ENCODE measurements at places on chromosomes 3 and 15.

- no peak for DNase-seq
Measured at GRCh38 chr3:9190276-9190675, 59.2 kb downstream of the SRGAP3 start.

DNA sequence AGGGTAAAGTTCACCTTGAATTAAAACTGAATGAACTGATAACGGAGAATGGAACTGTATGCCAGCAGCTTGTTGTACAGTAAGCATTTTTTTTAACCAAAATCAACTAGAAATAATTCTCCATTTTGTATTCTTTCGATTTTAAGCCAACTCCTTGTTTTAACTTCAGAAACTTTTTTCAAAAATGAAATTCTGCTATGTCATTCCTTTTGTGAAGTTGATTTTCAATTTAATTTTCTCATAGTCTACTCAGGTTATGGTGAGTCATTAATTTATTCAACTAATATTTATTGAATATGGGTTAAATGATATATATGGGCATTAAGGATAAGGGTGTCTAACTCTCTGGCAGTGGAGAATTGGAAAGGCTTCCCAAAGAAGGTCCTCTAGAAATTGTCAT lies 53.7 kb downstream of the RASA2 start:
- DNase-seq, result no peak

GRCh38 chr3:150528354-150528797 lies 17.9 kb downstream of the SERP1 start:
- peak; percentile 21 for DNase-seq

- DNase-seq, result no peak
Measured at GRCh38 chr3:132261506-132261905, 55.7 kb upstream of the ACP3 start.

DNA sequence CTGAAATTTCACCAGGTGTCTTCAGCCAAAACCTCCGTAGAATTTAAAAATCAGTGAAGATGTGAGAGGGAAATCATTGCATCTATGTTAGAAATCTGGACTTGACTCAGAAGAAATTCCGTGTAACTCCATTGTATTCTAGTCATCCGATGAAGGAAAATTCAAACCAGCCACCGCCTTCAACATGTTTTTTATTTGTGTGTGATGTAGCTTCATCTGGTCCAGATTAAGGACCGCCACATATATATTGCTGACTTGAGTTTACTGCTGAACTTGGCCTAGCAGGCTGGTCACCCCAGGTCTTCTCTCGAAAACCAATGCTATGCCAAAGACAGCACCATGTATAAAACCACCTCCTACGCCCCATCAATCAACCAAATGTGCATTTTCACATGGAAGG lies 120.9 kb downstream of the FOXP1 start:
- no peak for DNase-seq

DNA sequence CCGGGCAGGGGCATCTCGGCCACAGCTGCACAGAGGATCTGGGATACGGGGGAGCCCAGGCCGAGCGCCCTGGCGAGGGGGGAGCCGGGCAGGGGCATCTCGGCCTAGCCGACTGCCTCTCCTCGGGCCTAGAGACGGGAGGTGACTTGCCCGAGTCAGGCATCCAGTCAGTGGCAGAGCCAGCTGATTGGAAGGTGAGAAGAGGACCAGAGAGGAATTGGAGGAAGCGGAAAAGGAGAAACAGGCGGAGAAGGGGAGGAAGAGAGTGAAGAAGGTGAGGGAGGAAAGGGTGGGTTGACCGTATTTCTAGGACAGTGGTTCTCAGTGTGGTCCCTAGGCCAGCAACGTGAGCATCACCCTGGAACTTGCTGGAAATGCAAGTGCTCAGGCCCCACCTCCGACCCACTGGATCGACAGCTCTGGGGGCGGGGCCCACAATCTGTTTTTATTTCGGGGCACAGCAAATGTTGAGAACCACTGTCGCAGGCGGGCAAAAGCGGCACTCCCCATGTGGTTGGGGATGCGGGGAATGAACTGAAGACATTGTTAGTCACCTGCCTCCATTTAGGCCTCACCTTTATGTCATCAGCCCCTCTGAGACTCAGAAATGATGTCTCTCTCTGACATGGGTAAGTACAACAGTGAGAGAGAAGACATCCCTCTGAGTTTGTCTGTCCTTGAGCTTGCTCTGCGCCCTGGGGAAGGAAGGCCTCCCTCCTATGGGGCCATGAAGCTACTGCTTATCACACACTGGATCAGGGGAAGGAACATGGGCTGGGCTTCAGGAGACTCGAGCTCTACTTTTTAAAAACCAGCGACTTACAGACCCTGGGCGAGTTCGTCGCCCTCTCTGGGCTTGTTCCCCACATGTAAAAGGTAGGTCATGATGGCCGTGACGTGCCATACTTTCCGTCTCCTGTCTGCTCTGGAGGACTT lies 1.0 kb upstream of the MELTF start:
- DNase-seq, result no peak

GRCh38 chr3:56655709-56656108 lies 27.4 kb downstream of the TASOR start:
- no peak for DNase-seq

DNA sequence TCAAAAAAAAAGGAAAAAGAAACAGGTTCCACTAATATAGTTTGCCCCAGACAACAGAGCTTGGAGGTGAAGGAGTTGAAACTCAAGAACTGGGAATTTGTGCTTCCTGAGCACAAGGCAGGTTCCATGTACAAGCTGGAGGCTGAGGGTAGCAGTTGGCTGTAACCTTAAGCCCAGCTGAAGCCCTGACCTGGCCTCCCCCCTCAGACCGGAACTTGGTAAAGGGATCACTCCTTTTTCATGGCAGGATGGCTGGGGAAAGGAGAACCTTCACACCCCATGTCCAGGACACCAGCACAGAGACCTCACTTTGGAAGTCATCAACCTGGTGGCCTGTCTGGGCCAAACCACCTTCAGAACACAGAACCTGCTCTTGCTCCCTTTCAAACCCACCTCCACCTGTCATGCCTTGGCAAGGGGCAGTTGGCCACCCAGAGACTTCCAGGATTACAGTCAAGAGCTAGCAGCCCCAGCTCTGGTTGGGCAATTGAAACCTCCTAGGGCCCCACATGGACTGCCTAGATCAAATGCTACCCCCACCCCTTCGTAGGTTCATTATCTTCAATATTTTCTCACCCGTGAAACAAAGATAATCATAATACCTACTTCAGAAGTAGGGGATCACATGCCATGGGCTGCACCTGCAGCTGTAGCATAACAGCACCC lies 3.5 kb downstream of the RPL29 start:
- no peak for DNase-seq

DNA sequence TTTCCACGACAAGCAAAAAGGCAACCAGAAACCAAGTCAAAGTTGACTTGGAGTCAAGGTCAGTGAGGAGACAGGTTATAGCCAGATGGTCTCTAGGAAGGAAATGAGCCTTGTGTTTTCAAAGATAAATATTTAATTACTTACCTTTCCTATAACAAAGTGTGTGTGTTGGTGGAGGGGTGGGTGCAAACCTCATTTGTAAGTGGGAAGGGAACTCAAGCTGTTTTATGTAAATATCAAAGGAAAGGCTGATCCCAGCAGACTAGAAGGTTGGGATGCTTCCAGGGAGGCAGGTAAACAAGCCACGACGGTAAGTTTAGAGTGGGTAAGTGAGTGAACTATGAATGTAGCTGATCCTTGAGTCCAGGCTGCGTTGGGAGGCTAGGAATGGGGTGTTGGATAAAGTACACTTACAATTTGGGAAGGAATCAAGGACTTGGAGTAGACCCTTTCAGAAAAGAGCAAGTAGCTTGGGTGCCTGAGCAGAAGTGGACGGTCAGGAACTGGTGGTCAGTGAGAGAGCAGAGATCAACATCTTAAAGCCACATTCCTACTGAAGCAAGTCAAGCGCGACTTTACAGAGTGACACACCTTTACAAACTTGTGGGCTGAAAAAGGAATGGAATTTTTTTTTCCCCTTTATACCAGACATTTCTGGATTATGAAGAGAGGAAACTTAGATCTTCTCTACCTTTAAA lies 82.0 kb upstream of the TBL1XR1 start:
- DNase-seq, result no peak

DNA sequence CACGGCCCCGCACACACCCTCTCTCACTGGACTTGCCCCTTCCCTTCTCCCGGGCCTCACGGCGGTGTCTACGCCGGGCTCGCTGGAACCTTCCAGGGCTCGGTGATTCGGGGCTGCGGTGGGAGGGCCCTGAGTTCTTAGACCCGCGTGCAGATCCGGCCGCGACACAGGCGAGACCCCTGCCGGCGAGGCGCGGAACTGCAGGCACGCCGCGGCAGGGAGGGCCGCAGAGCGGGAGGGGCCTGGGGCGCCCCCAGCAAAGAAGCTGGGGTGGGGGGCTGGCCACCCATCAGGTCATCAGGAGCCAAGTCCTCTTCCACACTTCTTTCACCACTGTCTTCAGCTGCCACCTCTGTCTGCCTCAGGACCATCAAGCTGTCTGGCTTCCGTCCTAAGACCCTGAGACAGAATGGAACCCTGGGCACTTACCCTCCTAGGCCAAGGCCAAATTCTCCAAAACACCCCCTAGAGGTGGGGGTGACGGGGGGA lies 164.5 kb downstream of the XXYLT1 start:
- DNase-seq, result peak; percentile 56

- no peak for DNase-seq
Measured at GRCh38 chr3:52645549-52645948, 40.2 kb downstream of the PBRM1 start.

GRCh38 chr15:72923289-72923688 lies 129.0 kb upstream of the NEO1 start:
- DNase-seq, result no peak

DNA sequence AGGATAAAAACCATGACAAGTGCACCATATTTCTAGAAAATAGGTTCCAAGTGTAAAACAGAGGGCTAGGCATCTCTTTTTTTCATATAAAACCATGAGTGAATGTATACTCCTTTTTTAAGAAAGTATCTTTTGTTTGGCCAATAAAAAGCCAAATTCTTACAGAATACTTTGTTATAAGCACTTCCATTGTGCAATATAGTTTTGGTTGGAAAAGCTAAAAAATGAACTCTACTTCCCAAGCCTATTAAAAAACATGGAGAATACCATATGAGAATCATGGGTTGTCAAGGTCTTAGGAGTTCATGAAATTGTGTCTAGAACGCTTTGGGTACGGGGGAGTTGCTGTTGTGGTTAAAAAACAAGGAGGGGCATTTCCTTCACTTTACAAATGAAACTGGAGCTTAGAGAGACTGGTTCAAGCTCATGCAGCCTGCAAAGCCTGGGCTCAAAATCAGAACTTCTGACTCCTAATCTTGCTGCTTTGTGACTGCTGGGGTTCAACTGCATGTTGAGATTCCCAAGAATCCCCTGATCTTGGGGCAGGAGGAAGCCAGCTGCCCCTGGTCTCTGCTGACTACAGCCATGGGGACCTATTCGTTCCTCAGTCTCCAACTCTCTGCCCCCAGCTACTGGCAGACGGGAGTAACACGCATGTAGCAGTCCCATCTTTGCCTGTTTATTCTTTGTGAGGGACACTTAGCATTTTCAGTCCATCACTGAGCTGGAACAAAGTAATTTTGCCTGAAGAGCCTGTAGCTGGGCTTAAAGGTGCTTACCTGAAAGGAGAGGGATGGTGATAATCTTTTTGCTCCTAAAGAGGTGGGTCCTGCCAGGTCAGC lies 229.1 kb downstream of the CHST2 start:
- no peak for DNase-seq

- DNase-seq, result no peak
Measured at GRCh38 chr15:49163678-49164077, 6.4 kb upstream of the GALK2 start.

- DNase-seq, result no peak
Measured at GRCh38 chr3:25335356-25335755, 92.7 kb upstream of the RARB start.

- DNase-seq, result no peak
Measured at GRCh38 chr3:60207905-60208304, 1043.3 kb downstream of the FHIT start.

DNA sequence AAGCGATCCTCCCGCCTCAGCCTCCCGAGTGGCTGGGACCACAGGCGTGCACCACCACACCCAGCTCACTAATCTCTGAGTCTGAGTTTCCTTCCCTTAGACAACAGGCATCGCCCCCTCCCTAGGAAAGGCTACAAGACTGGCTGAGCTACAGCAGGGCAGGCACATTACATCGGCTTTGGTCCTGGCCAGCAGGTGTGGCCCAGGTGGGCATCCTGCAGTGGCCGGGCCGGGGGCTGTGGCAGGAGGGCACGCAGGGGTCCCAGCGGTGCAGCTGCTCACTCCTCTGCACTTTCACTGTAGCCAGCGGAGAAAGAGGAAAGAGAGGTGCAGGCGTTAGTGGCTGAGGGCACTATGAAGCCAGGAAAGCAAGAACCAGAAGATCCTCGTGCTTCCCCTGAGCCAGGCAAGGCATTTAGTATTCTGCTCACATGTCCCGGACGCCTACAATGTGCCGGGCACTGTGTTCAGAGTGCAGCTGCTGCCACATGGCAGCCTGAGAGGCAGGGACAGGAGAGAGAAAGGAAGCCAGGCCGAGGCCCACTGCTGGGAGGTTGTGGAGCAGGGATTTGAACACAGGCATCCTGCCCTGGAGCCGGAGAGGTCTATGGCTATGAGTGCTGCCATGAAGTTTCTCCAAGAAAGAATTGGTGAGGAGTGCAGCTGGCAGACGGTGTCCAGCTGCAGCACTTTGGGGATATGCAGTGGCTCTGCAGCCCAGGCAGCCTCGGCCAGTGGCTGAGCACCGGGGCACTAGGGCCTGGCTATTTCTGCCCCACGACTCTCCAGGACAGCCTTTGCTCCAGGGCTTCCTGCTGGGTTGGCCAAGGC lies 22.3 kb downstream of the GRIP2 start:
- no peak for DNase-seq

DNA sequence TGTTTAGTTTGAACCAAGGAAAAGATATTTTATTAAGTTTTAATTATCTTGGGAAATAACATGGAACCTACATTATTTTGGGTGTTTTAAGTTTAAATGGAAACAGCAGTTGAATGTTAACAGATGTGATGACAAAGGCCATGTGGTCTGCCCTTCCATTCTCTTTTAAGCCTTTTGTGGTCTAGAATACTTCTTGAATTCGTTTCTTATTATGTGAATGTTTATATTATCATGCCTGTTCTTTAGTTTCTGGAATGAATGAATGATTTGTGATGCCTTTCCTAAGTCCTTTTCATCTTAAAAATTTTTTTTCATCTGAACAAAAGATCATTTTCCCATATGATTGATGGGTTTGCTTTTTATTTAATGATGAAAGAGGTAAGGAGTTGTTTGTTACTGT lies 44.6 kb downstream of the SNRK start:
- DNase-seq, result no peak

DNA sequence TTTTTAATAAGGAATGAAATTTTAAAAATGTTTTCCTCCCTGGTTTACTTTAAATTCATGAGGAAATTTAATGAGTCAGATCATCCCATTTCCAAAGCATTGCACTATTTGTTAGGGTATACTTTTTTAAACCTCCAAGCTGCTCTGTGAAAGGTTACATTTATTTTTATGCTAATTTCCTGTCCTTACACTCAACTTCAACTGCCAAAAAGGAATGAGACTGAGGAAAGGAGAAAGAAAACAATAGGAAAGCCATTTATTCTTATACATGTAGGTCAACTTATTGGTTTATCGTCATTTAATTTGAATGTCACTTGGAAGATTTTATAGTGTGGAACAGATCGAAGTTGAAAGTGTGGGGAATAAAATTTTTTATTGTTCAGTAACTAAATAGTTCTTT lies 104.1 kb downstream of the ALCAM start:
- no peak for DNase-seq

GRCh38 chr3:113079218-113079961 lies 88.6 kb downstream of the GTPBP8 start:
- DNase-seq, result no peak
